Stimulated activated CD4-positive, alpha-beta T cell treated with anti-CD3 and anti-CD28 coated beads, Interleukin-12 subunit alpha, Interleukin-12 subunit beta, amount 100 ng/mL, for 4 hours (primary cell): ENCODE measurements at places on chromosomes 3 and 15.

GRCh38 chr15:66233487-66234415, 19.8 kb downstream of the MEGF11 start:
- no peak for DNase-seq

- DNase-seq = no peak
These were observed 56.0 kb downstream of the TPRA1 start for GRCh38 chr3:127534564-127534963.

DNA sequence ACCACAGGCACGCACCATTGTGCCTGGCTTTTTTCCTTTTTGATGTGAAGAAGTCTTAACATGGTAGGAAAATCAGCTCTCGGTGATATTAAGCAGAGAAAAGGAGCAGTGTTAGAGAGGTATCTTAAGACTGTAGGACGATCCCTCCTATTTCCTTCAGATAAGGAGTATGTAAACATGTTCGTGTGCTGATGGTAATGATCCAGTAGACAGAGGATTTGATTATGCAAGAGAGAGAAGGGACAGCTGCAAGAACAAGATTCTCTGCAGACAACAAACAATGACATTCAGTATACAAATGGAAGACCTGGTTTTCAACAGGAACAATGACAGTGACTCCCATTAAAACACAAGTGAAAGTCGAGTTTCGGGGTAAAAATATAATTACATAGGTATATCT, 95.1 kb upstream of the MELTF start:
- no peak for DNase-seq

GRCh38 chr15:38564557-38565286, at the start of gene RASGRP1:
Gene RASGRP1 (minus strand): TSS chr15:38564814. CDS start chr15:38564628, 186 bp downstream.
- DNase-seq = peak; percentile 80
